ENCODE measurements at places on chromosomes 7 and 10.

GRCh38 chr10:85168243-85168642 is 839.9 kb downstream of the CCSER2 start:
- DNase-seq, result no peak

DNA sequence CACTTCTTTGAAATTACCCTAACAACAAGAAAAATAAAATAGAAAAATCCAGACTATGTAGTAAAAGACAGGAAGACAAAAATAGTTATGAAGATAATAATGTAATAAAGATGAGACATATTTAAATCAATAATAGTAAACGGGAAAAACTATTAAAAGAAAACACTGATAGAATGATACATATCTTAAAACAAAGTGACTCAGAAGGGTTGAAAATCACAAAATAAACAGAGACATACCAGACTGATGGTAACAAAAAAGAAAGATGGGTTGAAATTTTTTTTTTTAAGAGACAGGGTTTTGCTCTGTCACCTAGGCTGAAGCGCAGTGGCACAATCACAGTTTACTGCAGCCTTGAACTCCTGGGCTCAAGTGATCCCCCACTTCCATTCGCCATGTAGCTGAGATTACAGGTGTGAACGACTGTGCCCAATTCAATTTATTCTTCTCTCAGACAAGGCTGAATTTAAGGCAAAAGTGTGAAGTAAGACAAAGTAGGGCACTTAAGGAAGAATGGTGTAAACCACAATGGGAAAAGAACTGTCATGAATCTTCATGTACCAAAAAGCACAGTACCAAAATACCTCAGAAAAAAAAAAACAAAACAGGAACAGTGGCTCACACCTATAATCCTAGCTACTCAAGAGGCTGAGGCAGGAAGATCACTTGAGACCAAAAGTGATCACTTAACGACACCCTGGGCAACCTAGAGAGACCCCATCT is 47.4 kb downstream of the LMBR1 start:
- DNase-seq, result no peak

- no peak for DNase-seq
These were observed 379.6 kb downstream of the TNS3 start for GRCh38 chr7:47202146-47202783.

DNA sequence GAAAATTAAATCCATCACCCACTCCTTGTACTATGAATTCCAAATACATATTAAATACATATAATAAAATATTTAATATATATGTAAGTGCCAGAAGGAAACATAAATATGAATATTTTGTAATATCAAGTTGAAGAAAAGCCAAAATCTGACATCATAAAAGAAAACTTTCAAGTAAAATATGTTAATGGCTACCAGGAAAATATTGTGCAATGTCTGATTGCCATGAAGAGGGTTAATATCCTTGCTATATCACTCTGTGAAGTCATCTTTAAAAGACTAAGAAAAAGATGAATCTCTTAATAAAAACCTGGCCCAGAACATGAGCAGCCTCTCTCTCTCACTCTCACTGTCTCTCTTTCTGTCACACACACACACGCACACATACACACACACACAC is 130.2 kb downstream of the EGFR start:
- DNase-seq, result no peak

- no peak for DNase-seq
These were observed 278.5 kb downstream of the TCF7L2 start for GRCh38 chr10:113228530-113228929.

- no peak for DNase-seq
These were observed 113.6 kb upstream of the RET start for GRCh38 chr10:42963312-42963711.

GRCh38 chr7:40219917-40220316 is 85.1 kb downstream of the SUGCT start:
- DNase-seq, result no peak

GRCh38 chr10:82191653-82192052 is 316.7 kb downstream of the NRG3 start:
- DNase-seq, result no peak

- no peak for DNase-seq
These were observed 4.6 kb upstream of the CFAP46 start for GRCh38 chr10:132946806-132947546.

- DNase-seq, result no peak
These were observed 139.7 kb downstream of the ELFN1 start for GRCh38 chr7:1809601-1810258.

GRCh38 chr10:35824704-35825103 is 182.6 kb upstream of the FZD8 start:
- no peak for DNase-seq

DNA sequence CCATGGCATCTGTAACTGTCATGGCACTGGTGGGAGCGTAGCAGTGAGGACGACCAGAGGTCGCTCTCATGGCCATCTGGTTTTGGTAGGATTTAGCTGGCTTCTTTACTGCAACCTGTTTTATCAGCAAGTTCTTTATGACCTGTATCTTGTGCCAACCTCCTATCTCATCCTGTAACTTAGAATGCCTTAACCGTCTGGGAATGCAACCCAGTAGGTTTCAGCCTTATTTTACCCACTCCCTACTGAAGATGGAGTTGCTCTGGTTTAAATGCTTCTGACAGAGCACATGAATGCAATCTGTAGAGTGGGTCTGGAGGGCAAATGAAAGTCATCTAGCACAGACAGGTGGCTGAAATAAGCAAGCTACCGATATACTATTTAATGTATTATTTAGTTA is 55.3 kb upstream of the OPN4 start:
- no peak for DNase-seq

DNA sequence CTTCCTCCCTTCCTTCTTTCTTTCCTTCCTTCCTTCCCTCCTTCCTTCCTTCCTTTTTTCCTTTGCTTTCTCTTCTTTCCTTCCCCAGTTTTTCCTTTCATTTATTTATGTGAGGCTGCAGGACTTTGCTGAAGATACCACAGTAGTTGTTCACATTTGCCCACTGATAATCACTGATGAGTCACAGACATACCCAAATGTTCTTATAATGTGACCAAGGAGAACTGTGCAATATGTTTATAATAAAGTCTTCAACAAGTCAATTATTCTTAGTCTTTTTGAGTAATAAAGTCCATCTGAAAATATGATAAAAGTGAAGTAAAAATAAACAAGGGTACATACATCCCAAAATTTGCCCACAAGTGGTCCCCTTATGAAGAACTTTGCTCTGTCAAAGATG is 159.7 kb downstream of the GNAI1 start:
- no peak for DNase-seq

DNA sequence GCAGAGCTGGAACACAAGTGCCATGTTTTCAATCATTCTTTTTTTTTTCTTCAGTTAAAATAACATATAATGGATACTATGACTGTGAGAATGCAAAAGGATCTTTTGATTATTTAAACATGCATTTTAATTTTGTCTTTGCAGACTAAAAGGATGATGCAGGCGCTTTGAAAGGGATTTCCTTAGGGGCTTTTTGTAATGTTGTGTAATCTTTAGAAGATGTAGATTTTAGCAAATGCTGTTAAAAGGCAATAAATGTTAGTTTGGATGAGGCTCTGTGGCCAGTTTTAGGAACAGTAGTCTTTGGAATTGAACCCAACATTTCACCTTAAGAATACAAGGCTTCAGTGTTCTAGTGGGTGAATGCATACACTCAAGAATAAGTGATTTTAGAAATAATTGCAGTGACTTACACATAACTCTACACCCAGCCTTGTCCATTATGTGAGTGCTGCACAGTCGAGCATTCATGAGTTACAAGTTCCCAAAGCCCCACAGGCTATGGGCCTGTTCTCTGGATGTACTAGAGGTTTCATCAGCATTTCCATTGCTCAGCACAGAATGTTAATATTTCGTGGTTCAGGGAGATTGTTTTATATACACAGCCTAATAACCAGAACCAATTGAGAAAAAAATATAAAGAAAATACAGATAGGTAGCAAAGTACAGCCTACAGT is 11.6 kb downstream of the PAPSS2 start:
- DNase-seq, result no peak

- no peak for DNase-seq
These were observed 269.8 kb downstream of the ADARB2 start for GRCh38 chr10:1467334-1468076.

DNA sequence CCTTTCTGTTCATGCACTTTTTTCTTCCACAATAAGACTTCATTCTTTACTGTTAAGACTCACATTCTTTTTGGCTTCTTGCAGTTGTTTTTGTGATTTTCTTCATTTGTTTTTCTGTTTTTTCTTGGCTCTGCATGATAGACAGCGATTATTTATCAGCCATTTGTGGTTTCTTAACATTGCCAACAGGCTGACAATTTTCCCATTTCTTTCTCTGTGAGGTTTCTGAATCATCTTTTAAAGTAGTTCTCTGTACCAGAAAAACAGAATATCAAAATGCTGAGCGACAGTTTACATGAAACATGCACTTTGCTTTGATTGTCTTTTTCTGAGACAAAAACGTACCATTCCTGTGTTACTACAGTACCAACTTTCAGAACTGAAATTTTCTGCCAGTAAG is 334.2 kb upstream of the MAGI2 start:
- no peak for DNase-seq

GRCh38 chr7:29040579-29040925 is 82.4 kb upstream of the TRIL start:
- DNase-seq, result no peak

- no peak for DNase-seq
These were observed 72.9 kb upstream of the NEBL start for GRCh38 chr10:20970044-20970443.

- no peak for DNase-seq
These were observed 32.2 kb downstream of the SVOPL start for GRCh38 chr7:138668946-138669345.

DNA sequence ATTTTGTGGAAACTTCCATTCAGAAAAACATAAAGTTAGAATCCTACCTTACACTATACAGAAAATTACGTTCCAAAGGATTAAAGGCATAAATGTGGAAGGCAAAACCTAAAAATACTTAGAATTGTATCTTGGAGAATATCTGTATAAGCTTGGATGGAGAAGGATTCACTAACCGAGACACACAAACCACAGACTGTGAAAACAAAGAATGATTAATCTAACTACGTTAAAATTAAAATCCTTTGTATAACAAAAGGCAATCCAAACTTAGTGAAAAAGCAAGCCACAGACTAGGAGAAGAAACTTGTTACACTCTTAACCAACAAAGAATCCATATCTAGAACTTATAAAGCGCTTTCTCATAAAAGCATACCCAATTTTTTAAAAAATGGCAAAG is 678.8 kb downstream of the INHBA start:
- no peak for DNase-seq

DNA sequence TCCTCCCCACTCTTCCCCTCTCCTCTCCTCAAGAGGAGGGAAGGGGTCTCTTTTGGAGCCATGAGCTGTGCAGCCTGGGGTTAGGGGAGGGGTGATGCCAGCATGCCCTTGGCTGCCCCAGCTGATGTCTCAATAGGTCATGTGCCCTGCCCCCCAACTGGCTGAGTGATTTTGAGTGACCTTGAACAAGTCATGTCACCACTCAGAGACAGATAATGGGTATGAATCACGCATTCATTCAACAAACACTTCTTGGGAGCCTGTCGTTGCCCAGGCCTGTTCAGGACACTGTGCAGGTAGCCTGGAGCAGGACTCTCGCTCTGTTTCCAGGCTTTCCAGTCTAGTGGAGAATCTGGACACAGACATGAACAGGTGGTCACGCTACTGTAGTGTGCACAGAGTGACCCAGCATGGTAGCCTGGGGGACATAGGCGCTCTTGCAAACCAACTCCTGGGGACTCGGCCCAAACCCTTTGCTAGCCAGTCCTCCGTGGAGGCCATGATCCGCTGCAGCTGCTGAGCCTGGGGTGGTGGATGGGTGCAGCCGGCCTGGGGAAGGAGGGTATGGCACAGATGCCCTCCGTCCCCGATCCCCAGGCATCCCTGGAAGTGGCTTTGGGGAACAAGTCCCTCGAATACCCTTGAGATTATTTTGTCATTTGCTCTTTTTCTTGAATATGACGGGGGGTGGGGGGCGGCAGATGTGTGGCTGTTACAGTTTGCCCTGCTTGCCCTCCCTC is 49.6 kb upstream of the PSAP start:
- no peak for DNase-seq

DNA sequence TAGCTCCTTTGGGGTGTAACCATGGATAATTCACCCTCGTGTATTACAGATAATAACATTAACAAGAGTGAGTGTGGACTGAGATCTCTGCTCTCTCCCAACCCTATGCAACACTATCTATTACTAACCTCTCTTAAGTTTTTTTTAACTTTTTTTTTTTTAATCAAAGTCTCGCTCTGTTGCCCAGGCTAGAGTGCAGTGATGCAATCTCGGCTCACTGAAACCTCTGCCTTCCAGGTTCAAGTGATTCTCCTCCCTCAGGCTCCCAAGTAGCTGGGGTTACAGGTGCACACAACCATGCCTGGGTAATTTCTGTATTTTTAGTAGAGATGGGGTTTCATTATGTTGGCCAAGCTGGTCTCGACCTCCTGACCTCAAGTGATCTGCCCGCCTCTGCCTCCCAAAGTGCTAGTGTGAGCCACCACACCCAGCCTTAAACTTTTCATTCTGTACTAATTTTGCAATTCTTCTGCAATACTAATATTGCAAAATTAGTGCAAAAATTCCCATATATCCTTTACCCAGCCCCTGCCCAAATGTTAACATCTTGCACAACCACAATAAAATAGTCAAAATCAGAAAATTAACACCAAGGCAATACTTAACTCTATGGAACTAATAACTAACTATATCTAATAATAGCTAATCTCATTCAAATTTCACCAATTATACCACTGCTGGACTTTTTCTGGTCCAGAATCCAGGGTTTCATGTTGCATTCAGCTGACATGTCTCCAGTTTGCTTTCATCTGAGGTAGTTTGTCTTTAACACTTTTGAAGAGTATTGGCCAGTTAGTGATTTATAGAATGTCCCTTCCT is 66.5 kb upstream of the TCF7L2 start:
- no peak for DNase-seq

GRCh38 chr10:102813734-102814452 is 23.3 kb downstream of the CYP17A1 start:
- no peak for DNase-seq

DNA sequence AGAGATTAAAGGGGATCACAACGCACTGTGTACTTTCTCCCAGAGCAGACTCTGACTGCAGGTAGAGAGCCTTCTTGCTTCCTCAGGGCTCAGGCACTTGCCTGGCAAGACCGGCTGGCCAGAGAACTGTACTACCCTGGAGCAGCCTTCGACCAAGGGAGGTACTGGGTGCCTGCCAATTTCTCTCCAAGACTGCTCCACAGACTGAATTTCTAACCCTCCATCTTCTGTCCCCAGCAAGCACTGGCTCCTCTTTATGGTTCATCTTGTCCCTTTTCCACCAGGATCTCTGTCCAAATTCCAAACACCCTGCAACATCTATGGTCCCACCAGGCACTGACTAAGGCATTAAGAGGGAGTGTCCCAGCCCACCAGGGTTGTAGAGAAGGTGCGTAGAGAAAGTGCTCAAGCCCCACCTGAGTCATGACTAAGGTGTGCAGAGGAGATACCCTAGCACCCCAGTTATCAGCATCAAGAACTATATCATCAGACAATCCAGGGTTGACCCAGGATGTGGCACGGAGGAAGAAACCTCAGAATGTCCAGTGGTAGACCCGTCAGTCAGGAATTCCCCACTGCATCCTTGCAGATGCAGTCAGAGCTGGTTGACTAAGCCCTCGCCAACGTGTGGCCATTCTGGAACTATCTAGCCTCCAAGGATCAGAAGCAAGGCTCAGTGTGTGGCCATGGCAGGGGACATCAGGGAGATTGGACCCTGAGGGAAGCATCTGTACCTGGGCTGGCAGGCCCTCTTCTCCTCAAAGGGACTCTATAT is 60.9 kb upstream of the CAMK2B start:
- no peak for DNase-seq

Data from NCI-H2171 treated with DMSO at 0.1 percent for 48 hours (cell line).